ENCODE measurements at places on chromosomes 3 and 15.

GRCh38 chr15:49439678-49440395 lies 16.8 kb downstream of the FGF7 start:
- DNase-seq = no peak

- no peak for DNase-seq
Measured at GRCh38 chr3:45123581-45124269, 22.5 kb downstream of the CDCP1 start.

- peak; percentile 23 for DNase-seq
Measured at GRCh38 chr15:80778964-80779657, at the start of gene CEMIP. Gene CEMIP (plus strand): TSS chr15:80779370. CDS start chr15:80873880, 94,510 bp downstream.

DNA sequence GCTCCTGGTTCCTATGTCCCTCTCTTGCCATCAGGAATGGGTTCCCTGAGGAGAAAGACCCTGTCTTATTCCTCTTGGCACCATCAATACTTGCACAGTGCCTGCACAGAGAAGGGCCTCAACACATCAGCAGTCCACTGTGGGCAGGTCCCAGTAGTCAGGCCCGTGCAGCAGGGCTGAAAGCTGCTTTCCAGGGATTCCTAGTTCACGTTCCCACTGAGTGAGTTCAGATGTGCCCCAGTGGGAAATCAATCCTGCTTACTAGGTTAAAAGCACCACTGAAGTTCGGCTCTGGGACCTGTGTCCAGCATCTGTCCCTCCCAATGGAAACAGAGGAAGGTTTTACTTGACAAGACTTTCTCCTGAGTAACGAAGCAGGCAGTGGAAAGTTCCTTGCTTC lies 15.7 kb downstream of the RAB43 start:
- no peak for DNase-seq

GRCh38 chr3:148604270-148605085 lies 93.2 kb upstream of the AGTR1 start:
- DNase-seq = no peak

DNA sequence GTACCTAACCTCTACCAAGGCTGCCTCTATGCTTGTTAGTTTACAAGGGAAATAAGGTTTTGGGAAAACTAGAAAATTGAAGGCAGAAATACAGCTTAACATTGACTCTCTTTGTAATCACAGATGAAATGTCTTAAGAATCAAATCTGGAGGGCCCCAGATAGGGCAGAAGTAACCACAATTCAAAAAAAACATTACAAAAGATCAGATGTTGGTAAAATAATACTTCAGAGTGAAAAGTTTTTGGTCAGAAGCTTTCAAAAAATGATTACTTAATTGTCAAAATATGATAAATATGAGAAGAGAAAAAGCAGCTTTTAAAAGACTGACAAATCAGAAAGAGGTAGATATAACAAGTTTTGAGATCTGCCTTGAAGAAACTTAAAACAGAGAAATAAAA lies 425.1 kb upstream of the NECTIN3 start:
- no peak for DNase-seq

DNA sequence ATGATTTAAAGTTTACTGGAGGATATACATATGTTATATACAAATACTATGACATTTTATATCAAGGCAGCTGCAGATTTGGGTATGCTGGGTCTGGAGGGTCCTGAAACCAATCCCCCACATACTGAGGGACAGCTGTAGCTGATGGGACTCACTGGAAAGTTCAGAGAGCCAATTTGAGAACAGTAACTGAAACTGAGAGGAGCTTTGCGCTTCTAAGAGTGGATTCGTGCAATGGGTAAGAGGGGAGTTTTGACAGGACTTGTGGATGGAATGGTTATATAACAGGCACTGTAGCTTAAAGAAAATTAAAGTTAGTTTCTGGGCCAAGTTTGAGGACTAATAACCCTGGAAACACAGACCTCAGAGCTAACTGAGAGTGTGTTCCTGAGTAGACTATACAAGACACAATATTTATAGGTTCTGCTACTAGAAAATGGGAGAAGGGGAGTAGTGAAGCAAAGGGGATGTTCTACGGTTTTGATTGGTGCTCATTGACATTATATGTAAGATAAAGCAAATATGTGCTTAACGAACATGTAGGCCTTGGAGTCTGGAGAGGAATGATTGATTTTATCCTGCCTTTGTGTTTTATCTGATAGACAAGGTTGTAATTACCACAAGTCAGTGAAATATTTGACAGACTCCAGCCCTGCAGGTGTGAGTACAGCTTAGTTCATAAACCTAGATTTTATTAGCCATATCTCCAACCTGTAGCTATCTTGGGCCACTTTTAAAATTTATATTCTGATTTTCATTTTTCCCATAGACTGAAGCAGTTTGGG lies 4.8 kb upstream of the ZMAT3 start:
- DNase-seq = no peak

DNA sequence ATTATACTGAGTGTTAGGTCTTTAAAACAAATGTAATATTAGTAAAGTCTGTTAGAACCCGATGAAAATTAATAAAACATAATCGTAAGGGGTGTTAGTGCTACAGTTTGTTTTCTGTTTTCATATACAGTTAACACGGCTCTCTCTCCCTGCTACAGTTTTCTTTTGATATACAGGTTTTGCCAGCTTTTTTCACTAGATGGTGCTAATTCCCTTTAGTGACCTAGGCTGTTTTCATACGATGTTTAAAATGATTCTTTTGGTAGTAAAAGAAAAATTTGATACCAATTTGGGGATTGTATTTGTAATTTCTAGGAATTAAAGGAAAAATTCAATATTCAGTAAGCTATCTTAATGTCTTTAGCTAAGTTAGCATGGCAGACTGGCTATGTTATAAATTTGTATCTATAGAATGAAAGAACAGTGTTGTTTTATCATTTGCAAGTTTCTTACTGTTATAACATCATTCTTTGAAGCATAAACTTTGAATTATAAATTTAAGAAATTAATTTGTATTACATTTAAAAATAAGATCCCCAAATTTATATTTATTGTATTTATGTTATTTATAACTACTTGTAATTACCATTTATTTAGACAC lies 11.5 kb downstream of the APH1B start:
- DNase-seq = no peak

- no peak for DNase-seq
Measured at GRCh38 chr3:137695351-137695750, 68.8 kb upstream of the SOX14 start.

- DNase-seq = no peak
Measured at GRCh38 chr3:90099493-90099892, 992.1 kb downstream of the EPHA3 start.

DNA sequence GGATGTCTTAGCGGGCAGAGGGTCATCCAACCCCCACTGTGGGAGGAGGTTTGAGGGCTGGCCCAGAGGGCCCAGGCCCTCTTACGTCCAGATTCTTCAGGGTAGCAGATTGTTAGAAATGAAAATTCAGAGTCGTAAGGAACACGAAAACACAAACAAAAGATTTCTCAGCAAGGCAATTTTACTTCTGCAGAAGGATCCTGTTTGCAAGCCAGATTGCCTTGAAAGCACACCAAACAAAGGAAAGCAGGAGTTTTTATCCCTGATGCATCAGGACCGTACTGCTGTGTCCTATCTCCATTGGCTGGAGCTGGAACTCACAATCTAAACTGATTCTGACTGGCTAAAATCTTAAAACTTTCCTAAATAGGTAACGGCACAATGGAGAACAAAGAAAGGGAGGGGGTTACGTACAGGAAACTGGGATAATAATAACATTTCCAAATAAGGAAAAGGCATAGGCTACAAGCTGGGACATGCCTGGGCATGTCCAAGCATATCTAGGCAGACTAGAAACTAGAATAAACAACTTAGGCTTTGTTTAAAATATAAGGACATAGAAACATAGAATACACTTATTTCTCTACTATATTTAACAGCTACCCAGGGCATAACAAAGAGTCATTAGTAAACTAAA lies 97.3 kb upstream of the C2CD4B start:
- DNase-seq = no peak

DNA sequence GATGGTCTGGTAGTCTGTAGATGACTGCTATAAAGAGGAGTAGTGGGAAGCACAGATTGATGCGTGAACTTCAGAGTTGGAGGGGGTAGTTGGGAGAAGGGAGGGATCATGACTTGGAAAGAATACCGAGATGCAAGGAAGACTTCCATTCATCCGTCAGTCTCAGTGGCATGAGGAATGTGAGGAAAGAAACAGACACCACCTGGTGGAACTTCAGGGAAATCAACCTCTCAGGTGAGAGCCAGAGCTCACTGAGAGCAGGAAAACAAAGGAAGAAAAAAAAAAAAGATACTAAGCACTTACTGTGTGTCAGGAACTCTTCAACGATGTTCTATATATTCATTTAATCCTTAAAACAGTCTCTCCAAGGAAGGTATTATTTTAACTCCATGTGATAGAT lies 172.4 kb downstream of the OXSM start:
- DNase-seq = no peak

DNA sequence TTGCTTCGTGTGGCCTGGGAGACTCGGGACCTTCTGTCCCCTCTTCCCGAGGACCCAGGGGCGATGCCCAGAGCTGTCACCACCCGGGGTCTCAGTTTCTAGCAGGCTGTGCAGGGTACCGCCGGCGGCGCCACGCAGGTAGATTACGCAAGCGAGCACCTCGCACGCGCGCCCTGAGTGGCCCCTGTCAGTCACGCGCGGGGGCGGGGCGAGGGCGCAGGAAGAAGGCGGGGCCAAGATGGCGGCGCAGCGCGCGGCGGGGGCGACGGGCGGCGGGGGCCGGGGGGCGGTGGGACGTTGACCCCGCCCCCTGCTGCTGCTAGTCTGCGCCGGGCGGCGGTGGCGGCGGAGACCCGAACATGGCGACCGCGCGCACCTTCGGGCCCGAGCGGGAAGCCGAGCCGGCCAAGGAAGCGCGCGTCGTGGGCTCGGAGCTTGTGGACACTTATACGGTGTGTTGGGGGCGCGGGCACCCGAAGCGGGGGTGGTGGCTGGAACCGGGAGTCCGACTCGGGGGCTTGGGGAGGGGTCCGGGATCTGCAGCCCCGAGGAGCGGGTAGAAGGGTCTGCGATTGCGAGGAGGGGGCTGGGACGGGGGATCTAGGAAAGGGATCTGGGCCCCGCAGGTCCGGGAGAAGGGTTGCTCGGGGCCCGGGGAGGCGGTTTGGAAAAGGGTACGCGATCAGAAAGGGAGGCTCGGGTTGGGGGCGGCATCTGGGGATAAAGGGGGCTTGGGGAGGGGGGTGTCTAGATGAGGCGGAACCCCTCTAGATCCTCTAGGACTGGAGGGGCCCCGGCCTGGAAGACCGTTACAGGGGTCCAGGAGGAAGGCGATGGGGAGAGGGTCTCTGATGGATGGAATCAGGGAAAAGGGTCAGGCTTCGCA lies at the start of gene NISCH:
Gene NISCH, plus strand, starts transcription at position 322 of the 886 bp plus-strand sequence. Its CDS starts 38 bp downstream, at position 360.
- no peak for DNase-seq

DNA sequence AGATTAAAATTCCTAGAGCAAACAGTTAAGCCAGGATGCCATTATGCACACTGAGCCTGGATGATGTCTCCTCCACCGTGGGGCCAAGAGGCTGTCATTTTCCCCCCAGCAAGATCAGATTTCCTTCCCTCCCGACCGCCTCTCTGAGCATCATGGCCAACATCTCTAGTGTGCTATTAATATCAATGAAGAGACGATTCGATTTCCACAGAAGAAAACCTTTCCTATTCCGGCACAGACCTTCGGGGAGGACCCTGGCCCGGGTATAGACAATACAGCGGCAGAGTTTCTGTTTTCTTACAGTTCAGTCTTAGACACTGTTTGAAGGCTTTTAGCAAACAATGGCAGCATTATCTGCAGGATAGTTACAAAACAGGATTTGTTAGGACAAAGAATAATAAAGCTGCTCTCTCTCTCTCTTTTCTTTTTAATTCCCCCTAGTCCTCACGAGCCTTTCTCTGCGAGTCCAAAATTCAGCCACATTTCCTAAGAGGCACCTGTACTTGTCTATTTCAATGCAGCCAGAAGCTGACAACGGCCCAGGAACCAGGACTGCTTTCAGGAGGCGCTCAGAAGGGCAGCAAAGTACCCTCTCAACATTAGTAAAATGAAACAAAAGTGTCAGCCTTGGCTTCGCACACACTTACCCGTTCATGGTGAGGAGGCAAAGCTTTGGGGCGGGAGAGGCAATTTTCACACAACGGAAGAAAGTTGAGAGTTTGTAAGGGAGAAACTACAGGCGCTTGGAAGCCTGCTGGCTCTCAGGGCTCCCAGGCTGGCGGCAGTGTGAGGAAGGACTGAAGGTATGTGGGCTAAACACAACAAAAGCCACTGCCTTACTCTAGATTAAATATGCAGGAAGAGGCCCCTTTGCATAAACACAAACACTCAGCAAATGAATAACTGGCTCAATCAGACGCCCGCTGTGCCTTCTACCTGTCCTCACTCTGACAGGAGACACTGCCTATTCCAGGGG lies 278.0 kb downstream of the FOXP1 start:
- DNase-seq = no peak

DNA sequence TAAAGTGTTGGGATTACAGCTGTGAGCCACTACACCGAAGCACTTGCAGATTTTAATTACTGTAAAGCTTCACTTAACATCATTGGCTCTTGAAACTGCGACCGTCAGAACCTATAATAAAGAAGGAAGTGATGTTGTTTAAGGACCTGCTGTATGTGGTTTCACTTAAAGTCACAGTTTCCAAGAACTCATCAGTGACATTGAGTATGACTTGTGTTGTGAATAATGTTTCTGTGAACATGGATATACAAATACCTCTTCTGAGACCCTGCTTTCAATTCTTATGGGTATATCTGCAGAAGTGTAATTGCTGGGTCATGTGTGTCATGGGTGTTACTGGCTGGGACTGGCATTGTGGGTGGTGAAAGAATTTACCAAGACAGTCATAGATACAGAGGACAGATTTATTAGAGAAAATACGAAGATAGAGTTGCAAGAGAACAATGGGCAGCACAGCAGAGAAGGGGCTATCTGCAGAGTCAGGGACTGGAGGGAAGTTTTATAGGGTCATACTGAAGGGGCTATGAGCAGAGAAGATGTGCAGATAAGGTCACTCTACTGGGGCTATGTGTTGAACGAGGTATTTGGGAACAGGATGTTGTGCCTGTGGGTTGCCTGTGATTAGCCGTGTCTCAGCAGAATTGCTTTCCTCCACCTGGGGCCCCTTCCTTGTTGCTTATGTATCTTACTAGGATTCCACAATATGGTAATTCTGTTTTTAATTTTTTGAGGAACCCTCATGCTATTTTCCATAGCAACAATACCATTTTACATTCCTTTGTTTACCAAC lies 4.5 kb downstream of the NDUFB5 start:
- DNase-seq = no peak

- no peak for DNase-seq
Measured at GRCh38 chr15:41506796-41507341, 6.8 kb downstream of the LTK start.

DNA sequence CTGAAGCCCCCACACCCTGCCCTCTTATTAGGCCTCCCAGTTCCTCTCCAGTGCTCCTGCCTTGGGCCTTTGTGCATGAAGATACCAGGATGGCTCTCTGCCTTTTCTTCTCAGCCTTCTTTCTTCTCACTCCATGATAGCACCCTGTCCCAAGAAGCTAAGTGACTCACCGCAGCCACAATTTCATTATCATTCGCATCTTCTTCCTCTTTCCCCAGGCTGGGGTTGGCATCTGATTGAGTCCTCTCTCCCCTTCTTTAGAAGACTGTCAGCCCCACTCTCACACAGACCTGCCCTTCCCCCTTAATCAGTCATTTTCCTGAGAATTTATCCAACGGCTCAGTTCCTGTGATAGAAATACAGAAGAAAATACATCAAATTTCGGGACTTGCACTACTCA lies 102.0 kb downstream of the STAC start:
- DNase-seq = no peak
